NCI-H1930 (cell line): ENCODE measurements at places on chromosomes 11 and 22.

DNA sequence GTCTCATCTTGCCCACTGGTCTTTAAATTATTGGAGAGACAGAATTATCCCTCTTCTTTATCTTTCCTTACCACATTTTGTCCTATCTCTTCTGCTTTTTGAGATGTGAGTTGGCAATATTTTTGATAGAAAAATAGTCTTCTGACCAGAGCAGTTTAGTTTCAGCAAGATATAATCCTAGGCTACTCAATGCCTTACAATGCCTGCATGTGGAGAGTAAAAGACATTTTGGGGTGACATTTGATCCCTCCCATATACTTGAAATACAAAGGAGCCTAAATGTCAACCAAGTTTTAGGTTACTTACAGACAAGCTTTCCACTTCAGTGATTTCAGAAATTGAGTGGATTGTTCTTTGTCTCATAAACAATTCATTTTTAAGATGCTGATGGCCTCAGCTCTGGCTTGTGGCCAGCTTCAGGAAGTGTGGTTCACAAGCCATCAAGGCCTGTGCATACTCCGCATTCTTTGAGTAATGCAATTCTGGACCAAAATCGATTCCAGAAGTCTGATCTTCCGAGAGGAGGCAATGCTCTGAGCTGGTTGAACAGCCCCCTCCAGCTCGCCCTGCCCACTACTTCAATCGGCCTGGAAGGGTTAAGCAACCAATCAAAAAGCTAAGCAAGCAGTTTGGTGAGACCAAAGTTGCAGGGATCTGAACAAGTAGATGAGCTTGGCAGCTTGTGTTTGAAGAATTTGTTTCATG lies 274.4 kb downstream of the BLID start:
- DNase-seq = no peak

DNA sequence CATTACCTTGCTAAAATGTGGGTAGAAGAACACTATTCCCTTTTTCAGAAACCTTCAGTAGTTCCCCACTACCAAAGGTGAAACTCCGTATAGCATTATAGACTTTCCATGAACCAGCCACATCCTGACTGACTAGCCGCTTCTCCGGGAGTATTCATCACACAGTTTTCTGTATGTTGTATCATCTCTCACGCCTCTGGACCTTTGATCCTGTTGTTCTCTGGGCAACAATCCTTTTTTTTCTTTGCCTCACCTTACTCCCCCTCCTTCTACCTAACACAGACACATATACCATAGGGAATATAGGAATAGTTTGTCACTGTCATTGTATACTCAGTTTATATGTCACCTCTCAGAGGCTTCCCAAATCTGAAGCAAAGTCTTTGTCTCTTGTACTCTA lies 20.8 kb downstream of the ZC3H12C start:
- DNase-seq = no peak

- no peak for DNase-seq
Observed at GRCh38 chr11:101442936-101443521, 140.8 kb downstream of the TRPC6 start.

GRCh38 chr11:108241330-108242037 lies 18.6 kb downstream of the ATM start:
- no peak for DNase-seq

- DNase-seq = no peak
Observed at GRCh38 chr11:34415538-34415937, 23.2 kb upstream of the CAT start.

- no peak for DNase-seq
Observed at GRCh38 chr11:122742301-122743018, 86.9 kb downstream of the UBASH3B start.

DNA sequence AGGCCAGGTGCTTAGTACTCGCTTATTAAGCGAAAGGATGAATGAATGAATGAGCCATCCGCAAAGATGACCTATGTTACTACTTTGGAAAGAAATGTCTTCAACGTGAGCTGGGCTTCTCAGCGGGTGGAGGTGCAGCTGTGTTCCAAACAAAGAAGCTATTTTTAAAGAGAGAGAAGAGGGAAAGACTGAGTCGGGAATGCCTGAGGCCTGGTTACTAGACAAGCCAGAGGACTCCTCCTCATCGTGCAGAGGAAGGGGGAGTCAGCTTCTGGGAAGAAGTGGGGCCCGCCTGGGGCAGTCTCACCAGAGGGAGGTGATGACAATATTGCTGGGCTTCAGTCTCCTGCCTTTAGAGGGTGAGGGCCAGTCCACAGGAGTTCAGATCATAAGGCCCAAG lies 30.4 kb upstream of the CD5 start:
- no peak for DNase-seq

- DNase-seq = no peak
Observed at GRCh38 chr22:26616650-26617049, 1.2 kb downstream of the CRYBB1 start.

DNA sequence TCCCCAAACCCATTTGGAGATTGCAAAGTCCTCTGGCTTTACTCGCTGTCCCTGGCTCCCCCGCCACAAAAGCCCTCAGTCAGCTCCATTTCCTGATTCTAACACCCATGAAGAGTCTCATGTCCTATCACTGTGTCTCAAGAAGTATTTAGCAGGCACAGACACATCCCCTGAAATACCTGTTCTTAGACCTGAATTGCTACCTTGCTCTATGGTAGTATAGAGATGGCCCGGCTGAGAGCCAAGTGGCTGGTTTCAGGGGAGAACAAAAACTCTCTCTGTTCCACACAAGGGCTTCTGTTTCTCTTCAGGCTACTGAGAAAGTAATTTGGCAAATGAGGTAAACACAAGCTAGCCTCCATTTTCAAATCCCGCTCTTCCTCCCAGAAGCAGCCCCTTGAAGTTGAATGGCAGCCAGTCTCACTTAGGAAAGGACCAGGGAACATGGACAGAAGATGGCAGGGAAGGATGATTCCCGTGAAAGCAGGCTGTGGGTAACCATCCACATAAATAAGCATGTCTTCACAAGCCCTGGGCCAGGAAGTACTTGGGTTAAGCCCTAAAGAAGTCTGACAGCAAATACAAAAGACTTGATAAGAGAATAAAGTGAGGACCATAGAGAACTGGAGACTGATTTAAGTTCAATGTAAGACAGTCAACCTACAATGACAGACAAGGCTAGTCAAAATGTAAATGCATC lies 137.8 kb downstream of the C11orf58 start:
- DNase-seq = no peak

DNA sequence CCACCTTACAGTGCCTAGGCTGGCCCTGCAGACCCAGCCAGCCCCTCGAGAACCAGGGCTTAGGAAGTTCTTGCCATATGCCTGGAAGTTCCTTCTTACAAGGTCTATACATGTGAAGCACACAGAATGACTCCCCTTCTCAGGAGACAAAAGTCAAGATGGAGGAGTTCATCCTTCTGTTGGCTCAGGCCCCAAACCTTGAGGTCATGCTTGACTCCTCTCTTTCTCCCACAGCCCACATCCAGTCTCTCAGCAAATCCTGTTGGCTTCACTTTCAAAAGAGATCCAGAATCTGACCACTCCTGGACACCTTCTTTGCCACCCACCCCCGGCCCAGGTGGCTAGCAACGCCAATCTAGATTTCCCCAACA lies 1.7 kb upstream of the CD248 start:
- DNase-seq = no peak

- no peak for DNase-seq
Observed at GRCh38 chr11:123674297-123674696, 19.9 kb upstream of the SCN3B start.

DNA sequence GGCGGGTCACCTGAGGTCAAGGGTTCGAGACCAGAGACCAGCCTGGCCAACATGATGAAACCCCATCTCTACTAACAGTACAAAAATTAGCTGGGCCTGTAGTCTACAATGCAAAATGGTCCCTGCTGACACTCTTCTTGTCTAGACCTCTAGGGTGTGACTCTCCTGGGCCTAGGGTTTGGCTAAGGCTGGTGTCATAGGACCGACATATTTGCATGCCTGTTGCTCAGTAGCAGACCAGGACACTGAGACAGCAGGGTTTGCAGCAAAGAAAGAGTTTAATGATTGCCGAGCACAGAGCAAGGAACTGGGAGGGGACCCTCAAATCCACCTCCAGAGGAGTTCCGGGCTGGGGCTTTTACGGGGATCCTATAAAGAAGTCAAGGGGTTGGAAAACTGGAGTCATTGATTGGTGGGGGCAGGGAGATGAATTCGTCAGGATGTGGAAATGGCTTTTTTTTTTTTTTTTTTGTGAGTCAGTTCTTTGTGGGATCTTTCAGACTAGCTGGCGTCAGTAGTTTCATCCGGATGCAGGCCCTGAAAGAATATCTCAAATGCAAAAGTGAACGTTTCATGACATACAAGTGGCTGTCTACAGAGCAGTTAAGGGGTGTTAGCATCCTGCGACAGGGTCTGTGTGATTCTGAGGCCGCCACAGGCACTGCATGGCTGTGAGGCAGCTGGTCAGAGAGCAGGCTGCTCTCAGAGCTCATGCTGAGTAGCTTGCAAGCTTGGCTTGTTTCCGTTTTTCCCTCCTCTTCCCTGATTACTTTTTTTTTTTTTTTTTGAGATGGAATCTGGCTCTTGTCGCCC lies 27.2 kb upstream of the A4GALT start:
- DNase-seq = no peak

GRCh38 chr11:73270855-73271477 lies 1.2 kb upstream of the P2RY6 start:
- no peak for DNase-seq

DNA sequence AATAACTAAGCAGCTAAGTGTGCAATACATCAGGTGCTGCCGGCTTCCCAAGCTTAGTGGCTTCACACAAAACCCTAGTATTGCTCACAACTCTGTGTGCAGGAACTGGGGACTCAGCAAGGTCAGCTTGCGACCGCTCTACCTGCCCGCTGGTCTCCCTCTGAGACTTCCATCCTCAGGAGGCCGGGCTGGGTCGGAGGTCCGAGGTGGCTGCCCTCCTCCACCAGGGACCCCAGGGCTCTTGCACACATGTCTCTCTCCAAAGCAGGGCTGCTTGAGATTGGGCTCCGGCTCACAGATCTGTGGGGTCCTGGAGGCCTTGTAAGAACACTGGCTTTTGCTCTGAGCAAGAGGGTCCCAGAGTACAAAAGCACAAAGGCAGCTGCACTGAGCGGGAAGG lies 25.4 kb upstream of the FGF19 start:
- DNase-seq = no peak

GRCh38 chr22:49499433-49500075 lies 328.1 kb downstream of the BRD1 start:
- no peak for DNase-seq

DNA sequence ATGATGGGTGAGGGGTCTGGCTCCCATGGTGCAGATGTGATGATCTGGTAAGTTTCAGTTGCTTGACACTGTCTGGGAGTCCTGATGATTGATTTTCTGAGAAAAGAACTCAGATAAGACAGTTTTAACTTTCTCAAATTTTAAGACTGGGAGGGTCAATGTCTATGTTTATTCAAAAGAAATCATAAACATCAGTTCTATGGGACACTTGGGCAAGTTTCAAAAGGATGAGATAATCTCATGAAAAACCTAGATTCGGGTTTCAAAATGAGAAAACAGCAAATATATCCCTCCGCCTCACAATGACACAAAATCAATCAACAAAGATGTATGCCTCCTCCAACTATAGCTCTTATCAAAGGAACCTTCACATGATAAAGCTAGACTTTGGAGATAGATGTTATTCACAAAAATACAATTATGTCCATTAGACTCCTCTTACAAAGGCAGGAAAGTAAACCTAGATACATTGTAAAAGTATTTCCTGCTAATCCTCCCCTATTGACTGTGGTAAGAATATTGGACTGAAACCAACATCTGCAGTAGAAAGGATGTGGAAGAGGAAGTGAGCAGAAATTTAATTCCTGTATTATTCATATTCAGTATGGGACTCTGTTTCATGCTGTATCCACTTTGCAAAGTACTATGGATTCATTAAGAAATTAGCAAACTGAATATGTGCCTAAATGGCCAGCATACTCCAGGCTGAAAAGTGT lies 21.6 kb downstream of the SVIP start:
- DNase-seq = no peak

GRCh38 chr11:129611661-129612446 lies 203.8 kb upstream of the TMEM45B start:
- DNase-seq = no peak

GRCh38 chr11:36408498-36409136 lies 101.5 kb downstream of the TRAF6 start:
- DNase-seq = no peak

GRCh38 chr11:113090716-113091480 lies 129.7 kb downstream of the NCAM1 start:
- DNase-seq = no peak

DNA sequence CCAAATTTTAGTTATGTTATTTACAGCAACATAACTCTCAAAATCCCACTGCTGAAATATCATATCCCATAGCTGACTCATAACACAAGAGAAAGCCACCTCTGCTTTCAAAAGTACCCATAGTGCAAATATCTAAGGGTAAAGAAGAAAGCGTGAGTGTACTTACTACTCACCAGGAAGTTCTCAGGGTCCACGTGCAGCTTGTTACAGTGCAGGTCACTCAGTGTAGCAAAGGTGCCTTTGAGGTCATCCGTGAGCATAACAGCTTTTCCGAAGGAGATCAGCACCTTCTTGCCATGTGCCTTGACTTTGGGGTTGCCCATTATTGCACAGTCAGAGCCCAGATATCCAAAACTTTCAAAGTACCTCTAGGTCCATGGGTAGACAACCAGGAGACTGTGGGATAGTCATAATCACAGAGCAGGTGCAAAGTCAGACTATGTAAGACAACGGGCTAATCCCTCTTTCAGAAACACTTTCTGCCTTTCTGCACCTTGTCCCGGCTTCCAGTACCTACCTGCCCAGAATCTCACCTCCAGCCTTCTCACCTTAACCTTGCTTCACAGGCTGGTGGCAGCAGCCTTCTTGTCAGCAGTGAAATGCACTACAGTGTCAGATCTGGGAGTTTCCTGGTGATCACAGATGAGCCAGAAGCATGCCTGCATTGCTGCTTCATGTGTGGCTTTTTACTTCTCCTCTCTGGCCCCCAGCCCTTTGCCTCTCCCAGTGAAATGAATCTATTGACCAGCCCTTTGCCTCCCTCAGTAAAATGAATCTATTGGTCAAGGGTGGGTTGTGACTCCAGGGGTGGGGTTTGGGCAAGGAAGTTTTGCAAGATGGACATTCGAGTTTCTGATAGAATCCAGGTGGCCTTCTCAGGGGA lies 6.5 kb downstream of the HBG1 start:
- no peak for DNase-seq

- no peak for DNase-seq
Observed at GRCh38 chr11:114166897-114167323, 107.4 kb downstream of the ZBTB16 start.

DNA sequence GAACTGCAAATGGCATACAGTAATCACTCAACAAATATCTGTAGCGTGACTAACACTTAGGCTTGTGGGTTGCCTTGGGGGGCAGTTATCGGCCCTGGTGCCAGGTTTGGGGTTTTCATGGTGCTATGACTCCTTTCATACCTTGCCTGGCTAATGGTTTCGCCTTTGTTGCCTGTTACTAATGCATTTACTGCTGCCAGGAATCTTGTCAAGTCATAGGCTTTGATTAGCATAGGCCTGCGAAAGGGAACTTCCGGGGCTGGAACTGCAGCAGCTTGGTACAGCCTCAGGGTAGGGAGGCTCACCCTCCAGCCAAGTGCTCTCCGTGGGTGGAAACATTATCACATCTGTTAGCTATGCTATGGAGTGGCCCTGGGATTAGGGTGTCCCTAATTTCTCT lies 13.2 kb downstream of the SLC25A18 start:
- DNase-seq = no peak
